ENCODE measurements at places on chromosomes 12 and 14.

DNA sequence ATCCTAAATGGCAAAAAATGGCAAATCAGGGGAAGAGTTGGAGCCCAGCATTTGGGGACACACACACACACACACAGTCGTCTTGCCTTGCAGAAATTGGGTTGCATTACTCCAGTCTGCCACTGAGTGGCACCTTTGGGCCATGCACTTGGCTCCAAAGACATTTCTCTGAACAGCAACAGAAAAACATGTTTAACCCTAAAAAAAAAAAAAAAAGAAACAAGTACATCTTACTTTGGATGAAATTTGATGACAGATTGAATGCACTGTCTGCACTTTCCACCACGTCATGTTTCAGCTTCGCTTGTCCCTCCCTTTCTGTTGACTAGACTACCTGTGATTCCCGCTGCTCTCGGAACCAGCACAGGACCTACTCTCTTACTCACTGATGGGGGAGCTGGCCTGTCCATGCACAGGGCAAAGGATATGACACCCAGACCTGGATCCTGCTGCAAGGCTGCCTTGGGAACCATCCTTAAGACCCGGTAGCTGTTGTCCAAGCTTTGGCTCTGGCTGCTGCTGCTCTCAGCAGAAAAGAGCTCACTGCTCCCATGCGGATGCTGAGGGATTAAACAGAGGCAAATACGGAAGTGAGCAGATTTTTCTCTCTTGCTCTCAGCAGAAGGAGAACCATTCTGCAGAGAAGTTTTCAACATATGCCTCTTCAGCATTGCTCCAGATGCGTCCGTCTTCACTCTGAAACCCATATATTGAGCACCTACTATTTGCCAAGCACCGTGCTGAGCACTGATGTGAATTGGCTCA is 376.8 kb downstream of the DPF3 start:
- H3K36me3 ChIP-seq, result peaks cover 12% of the 10 kb centered on the region
- no peaks in the 10 kb centered on the region for H3K27me3 ChIP-seq
- H3K4me1 ChIP-seq, result peaks cover 71% of the 10 kb centered on the region
- DNase-seq, result peak; percentile 68

DNA sequence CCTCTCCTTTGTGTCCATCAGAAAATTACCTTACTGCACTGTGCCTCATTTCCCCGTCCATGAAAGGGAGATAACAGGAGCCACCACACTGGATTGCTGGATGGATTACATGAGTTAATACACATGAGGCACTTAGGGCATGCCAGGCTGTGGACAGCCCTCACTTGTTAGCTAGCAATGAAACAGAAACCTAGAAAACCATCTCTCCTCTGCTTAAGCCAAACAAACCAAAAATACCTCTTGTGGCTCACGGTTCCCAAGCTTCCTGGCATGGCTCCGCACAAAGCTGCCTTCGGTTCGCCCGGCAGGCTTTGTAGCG is 660 bp upstream of the HCFC2 start:
- no peak for DNase-seq
- H3K4me1 ChIP-seq, result peaks cover 7% of the 10 kb centered on the region
- H3K36me3 ChIP-seq, result peaks cover 1% of the 10 kb centered on the region

GRCh38 chr12:49524660-49525324 is 14.0 kb upstream of the KCNH3 start:
- H3K27me3 ChIP-seq, result no peaks in the 10 kb centered on the region
- H3K27ac ChIP-seq, result no peak overlapping the region
- no peak overlapping the region for H3K4me3 ChIP-seq
- DNase-seq, result no peak

DNA sequence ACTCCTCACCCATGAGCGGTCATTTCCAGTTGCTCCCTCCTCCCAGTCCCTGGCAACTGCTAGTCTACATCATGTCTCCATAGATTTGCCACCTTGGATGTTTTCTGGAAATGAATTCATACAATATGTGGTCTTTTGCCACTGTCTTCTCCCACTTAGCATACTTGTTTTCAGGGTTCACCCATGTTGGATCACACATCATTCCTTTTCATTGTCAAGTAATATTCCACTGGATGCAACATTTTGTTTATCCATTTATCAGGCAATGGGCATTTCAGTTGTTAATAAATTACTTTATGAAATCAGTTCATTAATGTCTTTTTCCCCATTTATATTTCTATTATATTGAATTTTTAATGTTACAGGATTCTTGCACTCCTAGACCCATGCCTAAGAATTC is 64.3 kb downstream of the EML1 start:
- H3K4me1 ChIP-seq, result peaks cover 2% of the 10 kb centered on the region
- no peak overlapping the region for H3K27ac ChIP-seq
- H3K4me3 ChIP-seq, result no peak overlapping the region
- DNase-seq, result no peak
- peaks cover 46% of the 10 kb centered on the region for H3K27me3 ChIP-seq

GRCh38 chr14:85566603-85567002 is 36.7 kb downstream of the FLRT2 start:
- H3K36me3 ChIP-seq, result no peaks in the 10 kb centered on the region
- H3K4me1 ChIP-seq, result no peaks in the 10 kb centered on the region
- H3K4me3 ChIP-seq, result no peak overlapping the region
- H3K27me3 ChIP-seq, result no peaks in the 10 kb centered on the region
- no peak overlapping the region for H3K27ac ChIP-seq
- no peak for DNase-seq
